GM20000 (cell line): ENCODE measurements at places on chromosomes 2 and 18.
A peak's percentile ranks its signal among the peaks of the same experiment; 100 is the strongest.

GRCh38 chr2:224885836-224886547, 156.3 kb downstream of the DOCK10 start:
- DNase-seq: peak; percentile 30

DNA sequence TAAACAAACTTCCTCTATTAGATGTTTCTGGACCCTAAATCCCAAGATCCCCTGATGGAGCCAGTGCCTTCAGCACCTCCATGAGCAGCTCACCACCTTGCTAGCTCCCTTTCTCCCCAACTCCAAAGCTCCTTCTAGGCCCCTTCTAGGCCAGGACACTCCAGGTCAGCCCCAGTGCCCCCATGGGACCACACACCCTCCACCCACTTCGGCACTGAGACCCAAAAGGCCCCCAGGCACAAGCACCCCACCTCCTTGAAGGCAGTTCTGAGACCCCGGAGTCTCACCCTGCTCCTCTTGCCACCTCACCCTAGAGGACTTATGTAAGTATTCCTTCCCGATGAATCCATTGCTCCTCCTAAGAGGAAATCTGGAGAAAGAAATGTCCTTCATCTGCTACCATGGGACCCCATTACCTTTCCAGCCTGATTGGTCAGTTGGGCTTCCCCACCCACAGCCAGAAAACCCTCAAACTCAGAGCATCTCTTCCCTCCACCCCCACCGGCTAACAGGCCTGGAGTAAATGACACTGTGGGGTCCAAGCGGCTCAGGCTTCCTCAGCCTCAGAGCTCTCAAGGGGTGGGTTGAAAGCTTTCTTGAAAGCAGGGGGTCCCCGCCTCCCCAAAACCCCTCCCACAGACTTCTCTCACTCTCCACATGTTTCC, 9.8 kb upstream of the ARMC9 start:
- DNase-seq: no peak

- no peak for DNase-seq
Measured at GRCh38 chr2:40218679-40219078, 233.2 kb downstream of the SLC8A1 start.

DNA sequence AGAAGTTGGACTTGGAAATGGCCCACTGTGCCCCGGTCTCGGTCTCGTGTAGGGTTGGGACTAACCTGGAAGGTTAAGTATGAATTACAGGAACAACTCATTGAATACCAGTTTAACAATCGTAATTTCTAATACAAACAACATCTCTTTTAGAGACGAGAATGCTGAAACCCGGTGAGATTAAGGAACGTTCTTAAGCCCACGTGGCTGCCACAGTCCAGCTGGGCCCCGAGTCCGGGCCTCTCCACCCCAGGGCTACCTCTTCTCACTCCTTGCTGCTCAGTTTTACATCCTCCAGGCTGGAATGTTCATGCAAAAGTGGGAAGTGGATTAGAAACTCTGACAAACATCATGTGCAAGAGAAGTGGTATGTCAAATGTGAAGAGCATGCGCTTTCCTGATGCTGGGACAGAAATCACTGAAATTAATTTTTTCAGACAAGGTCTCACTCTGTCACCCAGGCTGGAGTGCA, 29.4 kb downstream of the NGEF start:
- DNase-seq: no peak

GRCh38 chr18:49510393-49511115, 23.5 kb upstream of the C18orf32 start:
- DNase-seq: peak; percentile 56

- DNase-seq: no peak
Measured at GRCh38 chr2:160825433-160825832, 331.8 kb upstream of the RBMS1 start.

- no peak for DNase-seq
Measured at GRCh38 chr2:25347205-25347815, 5.6 kb upstream of the DNMT3A start.

DNA sequence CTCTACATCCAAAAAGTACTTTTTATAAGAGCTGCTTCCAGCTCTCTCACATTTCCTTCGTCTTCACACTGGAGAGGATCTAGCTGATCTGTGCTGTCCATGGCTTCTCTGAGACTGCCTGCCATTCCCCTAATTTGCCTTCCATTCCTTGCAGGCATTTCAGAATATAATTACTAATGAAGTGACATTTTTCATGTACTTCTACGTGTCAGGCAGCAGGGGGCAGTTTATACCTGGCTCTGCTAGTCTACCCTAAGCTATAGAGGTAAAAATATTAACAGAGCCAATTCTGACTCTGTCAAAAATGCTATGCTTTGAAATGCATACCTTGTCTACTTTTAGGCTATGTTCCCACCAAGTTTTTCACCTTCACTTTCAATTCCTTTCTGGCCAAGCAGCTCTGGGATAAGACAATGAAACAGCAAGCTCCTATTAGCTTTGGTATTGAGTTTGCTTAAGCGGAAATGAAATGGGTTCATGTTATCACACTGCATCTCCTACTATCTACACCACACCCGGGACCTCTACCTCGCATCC, 81.9 kb downstream of the MEP1B start:
- DNase-seq: peak; percentile 47

- no peak for DNase-seq
Measured at GRCh38 chr2:218161644-218162043, 5.1 kb downstream of the CXCR1 start.

DNA sequence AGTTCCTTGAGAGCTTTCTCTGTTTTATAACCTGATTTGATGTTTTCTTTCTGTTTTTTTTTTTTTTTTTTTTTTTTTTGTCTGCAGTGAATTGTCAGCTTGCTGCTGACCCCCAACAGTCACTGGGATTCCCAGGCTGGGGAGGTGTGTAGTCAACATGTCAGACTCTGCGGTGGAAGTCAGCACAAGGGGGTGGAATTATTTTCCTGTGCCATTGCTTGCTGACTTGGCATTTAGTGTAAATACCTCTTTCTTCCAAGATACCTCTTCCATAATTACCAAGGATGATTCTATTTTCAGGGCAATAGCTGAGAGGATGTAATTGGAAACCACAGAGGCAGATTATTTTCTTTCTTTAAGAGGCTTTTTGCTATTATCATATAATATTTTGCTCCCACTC, 266.3 kb downstream of the CCDC85A start:
- DNase-seq: no peak

- DNase-seq: no peak
Measured at GRCh38 chr2:216714376-216714775, 19.0 kb upstream of the IGFBP5 start.

GRCh38 chr18:22432657-22433137, 15.0 kb upstream of the CTAGE1 start:
- no peak for DNase-seq

- DNase-seq: no peak
Measured at GRCh38 chr18:28407681-28408080, 230.8 kb upstream of the CDH2 start.

DNA sequence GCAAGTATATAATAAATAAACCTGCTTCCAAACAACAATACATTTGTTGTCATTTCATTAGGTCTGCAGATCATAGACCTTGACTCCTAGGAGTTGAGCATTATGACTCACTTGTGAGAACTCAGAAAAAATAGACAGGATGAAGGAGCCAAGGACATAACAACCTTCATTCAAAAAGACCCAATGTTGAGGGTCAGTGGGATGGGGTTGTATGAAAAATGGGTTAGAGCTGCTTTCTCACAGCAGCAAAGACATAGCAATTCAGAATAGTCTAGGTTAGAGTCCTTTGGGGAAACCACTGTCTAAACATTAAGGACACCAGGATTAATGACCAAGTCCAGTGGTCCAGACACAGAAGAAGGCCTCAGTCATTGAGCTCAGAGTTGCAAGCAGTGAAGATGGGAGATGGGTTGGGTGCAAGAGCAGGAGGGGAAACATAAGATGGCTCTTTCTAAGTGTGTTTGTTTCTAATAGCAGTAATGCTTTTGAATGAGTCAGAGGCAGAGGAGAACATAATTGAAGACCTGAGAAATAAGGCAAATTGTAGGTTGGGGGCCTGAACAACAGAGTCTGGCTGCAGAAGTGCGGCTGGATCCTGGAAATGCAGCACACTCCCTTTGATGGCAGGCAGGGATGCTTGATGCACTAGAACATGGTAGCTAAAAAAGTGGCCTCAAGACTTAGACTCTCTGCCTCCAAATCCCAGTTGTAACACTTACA, 3.7 kb upstream of the SERPINB10 start:
- DNase-seq: no peak

DNA sequence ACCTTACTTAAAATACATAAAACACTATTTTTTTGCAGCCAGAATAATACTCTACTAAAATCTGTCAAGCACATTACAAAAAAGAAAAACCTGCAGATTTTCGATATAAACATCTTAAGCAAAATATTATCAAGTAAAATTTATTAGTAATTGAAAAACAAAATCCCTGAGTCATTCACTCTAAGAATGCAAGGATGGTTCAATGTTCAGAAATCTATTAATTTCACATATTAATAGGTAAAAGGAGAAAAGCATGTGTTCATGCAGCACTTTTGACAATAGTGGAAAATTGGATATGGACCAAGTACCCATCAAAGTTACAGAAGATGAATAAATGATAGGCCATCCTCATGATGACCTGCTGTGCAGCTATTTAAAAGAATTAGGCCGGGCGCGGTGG, 66.2 kb upstream of the OTOS start:
- no peak for DNase-seq

DNA sequence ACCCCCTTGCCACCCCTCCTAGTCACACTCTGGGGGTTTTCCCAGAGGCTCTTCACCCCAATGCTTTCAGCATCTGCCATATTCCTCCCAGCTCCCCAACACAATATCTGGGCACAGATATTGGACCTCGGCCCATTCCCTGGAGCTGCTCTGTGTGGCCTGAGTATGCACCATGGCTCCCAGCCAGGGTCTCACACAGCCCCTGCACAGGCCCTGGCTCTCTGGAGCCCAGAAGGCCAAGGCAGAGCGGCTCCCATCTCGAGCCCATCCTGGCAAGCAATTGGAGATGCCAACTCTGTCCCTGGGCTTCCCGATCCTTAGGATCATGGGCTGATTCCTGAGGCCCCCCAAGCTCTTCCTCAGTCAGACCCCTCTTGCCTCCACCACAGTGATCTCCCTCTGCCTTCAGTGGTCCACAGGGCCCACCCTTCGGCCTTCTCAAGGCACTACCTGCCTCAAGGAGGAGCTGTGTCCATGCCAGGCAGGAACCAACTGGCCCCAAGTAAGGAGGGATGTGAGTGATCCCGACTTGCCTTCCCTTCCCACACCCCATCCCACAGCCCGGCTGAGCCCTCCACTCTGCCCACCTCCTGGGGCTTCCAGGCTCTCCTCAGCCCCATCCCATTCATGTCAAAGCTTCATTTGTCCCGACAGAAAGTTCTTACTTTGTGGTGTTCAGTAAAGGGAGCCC, 62.7 kb downstream of the ADD2 start:
- no peak for DNase-seq
